ENCODE measurements at places on chromosomes 16 and 17.

DNA sequence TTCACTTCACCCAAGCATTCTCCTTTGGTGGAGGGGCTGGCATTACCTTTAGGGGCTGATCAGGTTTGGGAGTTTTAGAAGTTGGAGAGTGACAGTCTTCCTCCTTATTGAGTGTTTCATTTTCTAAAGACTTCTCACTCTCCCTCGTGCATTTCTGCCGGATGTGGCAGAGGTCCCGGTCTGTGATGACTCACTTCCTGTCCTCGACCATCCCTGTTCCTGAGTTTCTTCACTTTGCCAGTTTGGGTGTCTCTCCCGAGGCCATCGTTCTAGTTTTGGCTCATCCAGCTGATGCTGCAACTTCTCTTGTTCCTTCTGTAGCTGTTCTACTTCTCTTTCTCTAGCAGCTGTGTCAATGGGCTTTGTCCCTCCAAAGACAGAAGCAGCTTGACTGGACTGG is 104.3 kb downstream of the PHKB start:
- no peak for DNase-seq

DNA sequence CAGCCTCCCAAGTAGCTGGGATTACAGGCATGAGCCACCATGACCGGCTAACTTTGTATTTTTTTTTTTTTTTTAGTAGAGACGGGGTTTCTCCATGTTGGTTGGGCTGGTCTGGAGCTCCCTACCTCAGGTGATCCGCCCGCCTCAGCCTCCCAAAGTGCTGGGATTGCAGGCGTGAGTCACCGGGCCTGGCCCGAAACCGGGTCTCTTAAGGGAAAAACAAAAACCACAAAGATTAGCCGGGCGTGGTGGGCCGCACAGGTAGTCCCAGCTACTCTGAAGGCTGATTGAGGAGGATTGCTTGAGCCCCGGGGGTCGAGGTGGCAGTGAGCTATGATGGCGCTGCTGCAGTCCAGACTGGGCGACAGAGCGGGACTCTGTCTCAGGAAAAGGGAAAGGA is 19.9 kb upstream of the RBL2 start:
- DNase-seq: no peak

DNA sequence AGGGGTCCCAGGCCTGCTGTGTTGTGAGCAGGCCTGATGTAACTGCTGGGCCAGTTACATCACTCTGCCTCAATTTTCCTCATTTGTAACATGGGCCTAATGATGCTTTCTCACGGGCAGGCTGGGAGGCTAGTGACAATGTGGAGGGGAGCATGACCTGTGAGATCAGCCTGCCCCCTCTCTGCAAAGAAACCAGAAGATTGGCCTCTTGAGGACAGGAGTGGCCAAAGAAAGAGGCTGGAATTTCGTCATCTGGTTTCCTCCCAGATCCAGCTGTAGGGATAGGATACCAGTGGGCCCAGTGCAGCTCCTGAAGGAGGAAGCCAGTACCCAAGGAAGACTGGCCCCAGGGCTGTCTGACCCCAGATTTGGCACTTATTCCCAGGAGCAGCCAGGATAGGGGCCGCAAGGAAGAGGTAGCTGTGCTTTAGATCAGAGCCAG is 615 bp upstream of the SREBF1 start:
- DNase-seq: no peak

DNA sequence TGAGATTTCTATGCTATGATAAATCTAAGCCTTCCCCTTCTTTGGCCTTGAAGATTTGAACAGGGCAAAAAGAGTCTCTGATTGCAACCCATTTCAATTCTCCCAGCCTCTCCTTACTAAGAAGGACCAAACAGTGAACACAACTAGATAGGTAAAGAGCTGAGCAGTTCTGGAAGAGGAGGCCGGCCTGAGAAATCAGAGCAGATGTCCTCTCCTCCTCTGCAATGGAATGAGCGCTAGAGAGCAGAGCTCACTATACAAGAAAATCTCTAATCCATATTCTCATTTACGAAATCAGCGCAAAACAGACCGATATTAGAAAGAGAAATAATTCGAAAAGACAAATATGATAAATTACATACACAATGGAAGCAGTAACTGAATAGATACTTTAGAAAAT is 124.2 kb downstream of the CDK5R1 start:
- no peak for DNase-seq

- no peak for DNase-seq
These were observed 31.6 kb upstream of the ASIC2 start for GRCh38 chr17:33324736-33325135.

DNA sequence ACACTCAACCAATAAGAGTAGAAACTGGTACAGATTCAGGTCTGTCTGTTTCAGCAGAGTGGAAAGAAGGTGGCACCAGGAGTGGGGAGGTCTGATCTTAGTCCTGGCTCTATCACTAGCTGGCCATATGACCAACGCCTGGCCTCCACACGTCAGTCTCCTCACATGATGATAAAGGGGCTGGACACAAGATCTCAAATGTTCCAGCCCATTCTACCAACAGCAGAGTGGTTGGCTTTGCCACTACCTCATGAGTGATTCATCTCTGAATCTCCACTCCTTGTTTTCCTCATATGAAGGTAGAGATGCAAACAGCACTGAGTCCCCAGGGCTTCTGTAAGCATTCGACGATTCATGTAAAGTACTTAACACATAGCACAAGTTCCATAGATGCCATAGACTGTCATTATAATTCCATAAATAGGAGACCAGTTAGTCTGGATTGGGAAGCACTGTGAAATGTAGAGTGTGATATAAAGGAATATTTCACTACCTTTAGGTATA is 281.9 kb upstream of the ASIC2 start:
- no peak for DNase-seq

- DNase-seq: peak; percentile 26
These were observed 111.7 kb downstream of the MAP2K6 start for GRCh38 chr17:69525920-69526841.

GRCh38 chr17:57442914-57443571 is 186.7 kb downstream of the MSI2 start:
- no peak for DNase-seq

GRCh38 chr16:78742501-78743283 is 643.2 kb downstream of the WWOX start:
- DNase-seq: no peak

DNA sequence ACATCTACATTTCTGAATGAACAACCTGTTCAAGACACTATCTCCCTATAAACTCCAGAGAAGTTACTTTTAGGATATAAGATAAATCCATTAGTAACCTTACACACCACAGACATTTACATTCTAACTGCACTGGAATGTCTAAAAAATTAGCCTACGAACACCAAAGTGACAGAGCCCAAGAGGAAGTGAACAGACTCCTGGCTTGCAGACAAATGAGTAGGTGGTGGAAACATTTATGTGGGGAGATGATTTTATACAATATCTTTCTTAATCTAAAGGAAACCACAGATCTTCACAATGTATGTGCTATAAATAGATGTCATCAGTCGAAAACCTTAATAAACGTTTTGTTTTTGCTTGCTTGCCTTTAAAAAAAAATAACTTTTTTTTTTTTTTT is 18.8 kb downstream of the ZNF652 start:
- no peak for DNase-seq

- no peak for DNase-seq
These were observed 23.1 kb upstream of the MMD start for GRCh38 chr17:55444471-55445441.

Measured in NCI-H2107 (cell line).